IMR-90 (cell line): ENCODE measurements at places on chromosomes 12 and 14. TPM values are rescaled to one million over a fixed set of nuclear protein-coding genes. Genes with fewer than 3 reads are reported as not detected.

DNA sequence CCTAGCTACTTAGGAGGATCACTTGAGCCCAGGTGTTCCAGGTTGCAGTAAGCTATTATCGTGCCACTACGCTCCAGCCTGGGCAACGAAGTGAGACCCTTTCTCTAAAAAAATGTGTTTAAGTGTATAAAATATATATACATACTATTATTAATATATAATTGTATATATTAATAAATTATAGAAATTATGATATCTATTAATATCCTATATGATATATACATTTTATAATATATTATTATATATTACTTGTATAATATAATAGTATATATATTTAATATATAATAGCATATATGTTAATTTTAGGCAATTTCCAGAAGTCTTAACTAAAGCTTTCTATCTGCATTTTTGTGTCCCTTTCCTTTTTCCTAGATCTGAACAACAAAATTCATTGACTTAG lies 12.3 kb downstream of the ALDH1L2 start:
- DNase-seq = no peak

DNA sequence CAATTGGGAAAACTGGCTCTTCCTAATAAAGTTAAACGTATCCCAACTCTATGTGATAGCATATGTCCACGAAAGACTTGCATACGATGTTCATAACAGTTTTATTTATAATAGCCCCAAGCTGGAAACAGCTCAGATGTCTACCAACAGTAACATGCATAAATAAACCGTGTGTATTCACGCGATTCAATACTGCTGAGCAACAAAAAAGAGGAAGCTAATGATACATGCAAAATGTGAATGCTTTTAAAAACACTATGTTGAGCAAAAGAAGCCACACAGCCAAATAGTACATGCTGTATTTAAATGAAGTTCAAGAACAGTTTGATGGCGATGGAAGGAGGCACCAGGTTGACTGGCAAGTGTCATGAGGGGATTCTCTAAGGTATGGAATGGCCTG lies 55.7 kb downstream of the TRIM9 start:
- DNase-seq = no peak

GRCh38 chr14:25110106-25110505 lies 60.2 kb upstream of the STXBP6 start:
- no peak for DNase-seq

- DNase-seq = peak; percentile 88
These were observed 979.4 kb downstream of the GALC start for GRCh38 chr14:87013583-87013982.

The CKB gene
- total RNA-seq = 17.7 and 31.7 TPM in 2 replicates
